Endodermal cell (in vitro differentiated cells): ENCODE measurements at places on chromosomes 1 and 21.

- DNase-seq, result no peak
Observed at GRCh38 chr1:216081445-216081844, 341.8 kb downstream of the USH2A start.

DNA sequence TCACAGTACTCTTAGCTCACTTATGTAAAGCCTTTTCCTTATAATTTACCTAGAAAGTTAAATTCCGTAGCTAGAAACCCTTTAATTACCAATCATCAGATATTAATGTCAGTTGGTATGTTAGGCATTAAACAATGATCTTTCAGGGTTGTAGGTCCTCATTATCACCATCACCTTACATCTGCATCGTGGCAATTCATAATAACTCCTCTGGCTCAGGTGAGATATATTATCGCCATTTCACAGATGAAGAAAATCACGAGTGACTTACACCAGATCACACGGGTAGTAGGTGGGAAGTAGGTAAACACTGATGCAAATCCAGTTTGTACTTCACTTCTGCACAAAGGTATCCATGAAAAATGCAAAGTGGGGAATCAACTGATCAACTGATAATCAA lies 639 bp downstream of the NUP133 start:
- DNase-seq, result no peak

DNA sequence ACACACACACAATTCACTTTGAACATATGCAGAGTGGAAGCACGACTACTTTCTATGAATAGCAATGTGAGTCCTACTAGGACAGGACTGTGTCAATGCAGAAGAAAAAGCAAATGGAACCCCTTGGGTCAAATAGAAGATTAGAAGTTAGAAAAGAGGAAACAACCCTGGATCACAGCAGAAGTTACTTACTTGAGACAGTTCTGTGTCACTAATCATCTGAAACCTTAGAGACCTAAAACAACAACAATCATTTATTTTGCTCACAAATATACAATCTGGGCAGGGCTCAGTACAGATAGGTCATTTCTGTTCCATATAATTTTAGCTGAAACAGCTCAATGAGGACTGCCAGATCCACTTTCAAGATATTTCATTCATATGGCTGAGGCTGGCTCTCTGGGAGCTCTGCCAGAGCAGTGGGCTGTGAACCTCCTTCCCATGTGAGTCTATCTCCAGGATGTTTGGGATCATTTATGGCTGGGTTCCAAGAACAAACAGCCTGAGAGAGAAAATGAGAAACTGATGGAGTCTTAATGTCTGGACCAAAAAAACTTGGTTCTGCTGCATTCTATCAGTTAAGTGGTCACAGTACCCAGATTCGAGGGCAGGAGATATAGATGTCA lies 42.5 kb upstream of the IL10 start:
- no peak for DNase-seq

- peak; percentile 89 for DNase-seq
Observed at GRCh38 chr1:230277201-230278025, 148.7 kb downstream of the PGBD5 start.

DNA sequence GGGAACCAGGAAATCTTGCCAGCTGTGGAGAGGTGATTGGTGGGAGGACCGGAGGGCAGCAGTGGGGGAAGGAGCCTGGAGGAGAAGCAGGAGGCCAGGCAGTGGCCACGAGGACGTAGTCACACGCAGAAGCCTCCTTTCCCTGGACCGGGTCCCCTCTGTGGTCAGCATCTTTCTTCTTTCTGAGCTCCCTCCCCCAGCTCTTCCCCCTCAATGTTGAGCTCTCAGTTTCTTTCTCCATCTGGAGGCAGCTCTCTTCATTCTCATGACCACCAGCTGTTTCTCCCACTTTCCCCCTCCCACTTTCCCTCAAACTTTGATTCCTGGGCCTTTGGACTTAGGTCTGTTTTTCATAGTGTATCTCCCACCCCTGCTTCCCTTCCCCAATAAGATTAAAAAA lies 18.3 kb downstream of the KIRREL1 start:
- DNase-seq, result no peak

GRCh38 chr1:155961937-155962336 lies 16.4 kb downstream of the ARHGEF2 start:
- DNase-seq, result peak; percentile 67

DNA sequence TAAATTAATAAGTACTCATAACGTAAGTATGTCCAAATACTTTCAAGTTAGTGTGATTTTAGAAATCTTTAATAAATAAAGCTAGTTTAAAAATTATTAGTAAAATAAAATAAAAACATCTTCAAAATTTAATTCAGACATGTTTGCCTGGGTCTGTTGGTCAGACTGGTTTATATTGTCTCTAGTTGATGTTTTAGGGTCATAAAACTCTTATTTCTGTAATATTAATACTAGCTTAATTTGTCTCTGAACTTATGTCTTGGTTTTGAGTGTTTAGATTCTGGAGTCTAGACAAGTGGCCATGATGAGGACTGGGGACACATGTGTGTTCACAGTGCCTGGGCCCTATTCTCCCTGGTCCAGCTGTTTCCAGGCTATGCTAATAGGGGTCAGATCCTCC lies 184.5 kb upstream of the TNR start:
- DNase-seq, result no peak

GRCh38 chr1:203274603-203275381 lies 30.5 kb upstream of the BTG2 start:
- peak; percentile 44 for DNase-seq

- no peak for DNase-seq
Observed at GRCh38 chr1:52506349-52506748, 46.5 kb downstream of the TUT4 start.
